SJCRH30 (cell line): ENCODE measurements at places on chromosomes 1 and 21.

- DNase-seq: no peak
Observed at GRCh38 chr21:34942911-34943310, 106.2 kb downstream of the RUNX1 start.

DNA sequence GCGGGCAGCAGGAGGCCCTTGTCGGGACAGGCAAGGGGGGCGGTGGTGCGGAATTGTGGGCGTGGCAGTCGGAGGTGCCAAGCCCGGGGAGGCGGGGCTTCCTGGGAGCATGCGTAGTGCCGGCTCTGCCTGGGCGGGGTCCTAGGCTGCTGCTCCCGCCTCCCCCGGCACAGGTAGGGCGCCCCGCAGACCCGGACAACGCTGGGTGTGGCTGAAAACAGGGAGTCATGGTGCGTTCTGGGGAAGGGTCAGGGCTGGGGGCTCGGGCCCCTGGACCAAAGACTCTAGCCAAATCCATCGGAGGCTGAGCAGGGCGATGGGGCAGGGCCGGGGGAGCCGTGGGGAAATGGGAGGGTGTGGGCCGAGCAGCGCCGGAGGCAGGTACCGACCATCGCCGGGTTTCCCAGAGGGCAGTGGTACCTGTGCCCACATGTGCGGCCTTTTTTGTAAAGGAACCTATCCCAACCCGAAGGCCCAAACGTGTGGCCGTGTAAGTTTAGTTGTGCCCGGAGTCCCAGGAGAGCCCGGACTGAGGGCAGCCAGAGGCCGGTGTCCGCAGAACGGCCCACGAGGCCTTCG, 231.9 kb downstream of the SDCCAG8 start:
- no peak for DNase-seq

DNA sequence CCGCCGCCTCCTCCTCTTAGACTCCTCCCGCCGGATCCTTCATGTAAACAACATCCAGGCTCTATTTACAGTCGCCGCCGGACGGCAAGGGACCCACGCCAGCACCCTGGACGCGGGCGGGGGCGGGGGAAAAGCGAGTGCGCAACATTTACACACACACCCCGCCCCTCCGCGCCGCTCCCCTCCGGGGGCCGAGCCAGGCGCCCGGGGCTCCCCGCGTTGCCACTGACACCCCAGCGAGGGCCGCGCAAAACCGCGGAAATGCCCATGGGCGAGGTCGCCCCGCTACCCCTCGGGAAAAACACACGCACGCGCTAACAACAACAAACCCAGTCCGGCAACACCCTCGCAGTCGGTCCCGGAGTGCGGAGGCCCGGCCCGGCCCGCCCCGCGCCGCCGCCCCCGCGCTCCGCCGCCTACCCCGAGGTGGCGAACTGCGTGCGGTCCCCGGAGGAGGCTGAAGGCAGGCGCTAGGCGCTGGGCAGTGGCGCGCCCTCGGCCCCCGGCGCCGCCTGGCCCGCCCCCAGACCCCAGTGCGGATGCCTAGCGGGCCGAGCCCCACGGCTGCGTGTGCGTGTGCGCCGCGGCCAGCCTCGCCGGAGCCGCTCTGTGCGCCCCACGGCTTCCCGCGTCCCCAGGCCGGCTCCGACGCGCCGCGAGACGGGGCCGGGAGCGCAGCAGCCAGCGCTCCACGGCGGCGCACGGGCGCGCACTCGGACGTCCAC, 81.1 kb upstream of the AK4 start:
- peak; percentile 60 for DNase-seq

- no peak for DNase-seq
Observed at GRCh38 chr21:38952890-38953289, 147.2 kb downstream of the ETS2 start.

DNA sequence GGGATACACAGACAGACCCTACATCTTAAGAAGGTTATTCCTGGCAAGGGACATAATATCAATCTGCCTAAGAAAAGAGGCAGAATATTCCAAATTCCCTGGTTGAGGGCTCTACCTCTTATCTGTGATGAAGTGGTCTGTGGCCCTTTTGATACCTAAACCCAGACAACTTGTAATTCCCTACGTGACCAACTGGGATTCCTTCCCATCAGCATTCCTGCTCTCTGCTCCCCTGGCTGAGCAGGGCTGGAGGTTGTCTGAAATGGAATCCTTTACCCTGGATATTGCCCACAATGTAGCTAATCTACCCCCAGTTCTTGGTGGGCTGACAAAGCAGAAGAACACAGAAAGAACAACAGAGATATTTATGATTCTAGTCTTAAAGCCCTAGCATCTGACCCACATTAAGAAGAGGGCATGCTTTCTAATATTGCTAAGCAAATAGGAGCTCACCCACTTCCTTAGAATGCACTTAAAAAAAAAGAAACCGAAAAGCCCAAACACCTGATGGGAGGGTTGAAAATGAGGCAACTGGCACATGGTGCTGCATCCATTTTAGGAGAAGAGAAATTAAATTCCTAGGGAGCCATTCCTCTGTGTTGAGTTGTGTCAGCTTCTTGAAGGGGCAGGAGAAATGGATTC, 36.8 kb downstream of the GADD45A start:
- no peak for DNase-seq

GRCh38 chr1:167611983-167612382, 18.0 kb upstream of the RCSD1 start:
- no peak for DNase-seq

- no peak for DNase-seq
Observed at GRCh38 chr1:178300352-178300699, 196.4 kb downstream of the CLEC20A start.
